ENCODE measurements at places on chromosomes 5 and 9.
A peak's percentile ranks its signal among the peaks of the same experiment; 100 is the strongest.

DNA sequence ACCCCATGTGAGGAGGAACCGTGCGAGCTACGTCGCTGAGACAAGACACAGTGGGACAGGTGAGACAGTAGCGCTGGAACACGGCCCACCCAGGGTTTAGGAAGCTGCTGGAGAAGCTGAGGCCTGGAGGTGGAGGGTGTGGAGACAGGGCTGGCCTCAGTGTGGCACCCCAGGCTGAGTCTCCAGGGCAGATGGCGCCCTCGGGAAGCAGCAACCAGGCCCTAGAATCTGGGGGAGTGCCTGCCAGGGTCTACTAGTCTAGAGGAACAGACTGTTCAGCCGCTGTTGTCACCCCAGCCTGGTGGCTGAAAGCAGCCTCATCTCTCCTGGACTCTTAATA, 4.6 kb upstream of the TERT start:
- no peak for DNase-seq

DNA sequence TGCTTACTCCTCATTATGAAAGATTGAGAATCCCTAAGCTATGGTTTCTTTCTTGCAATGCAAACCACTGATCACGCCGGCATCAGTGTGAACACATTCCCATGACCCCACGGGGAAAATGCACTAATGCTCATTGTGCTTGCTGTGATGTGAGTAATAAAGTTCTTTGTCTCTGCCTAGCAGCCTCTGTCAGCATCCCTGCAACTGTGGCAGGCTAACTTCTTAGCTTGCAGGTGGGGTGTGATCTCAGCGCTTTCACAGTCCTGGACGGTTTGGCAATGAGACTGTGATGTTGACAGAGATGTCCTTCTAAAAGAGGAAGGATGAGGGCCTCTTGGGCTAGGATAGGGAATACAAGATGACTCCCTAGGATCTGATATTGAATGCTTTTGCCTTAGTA, 1218.7 kb downstream of the EFNA5 start:
- no peak for DNase-seq

- DNase-seq = no peak
Observed at GRCh38 chr9:80951675-80952074, 737.7 kb downstream of the TLE1 start.

- peak; percentile 70 for DNase-seq
Observed at GRCh38 chr9:88949961-88950340, 41.3 kb upstream of the S1PR3 start.

GRCh38 chr9:4320021-4320420, 20.2 kb upstream of the GLIS3 start:
- peak; percentile 12 for DNase-seq

DNA sequence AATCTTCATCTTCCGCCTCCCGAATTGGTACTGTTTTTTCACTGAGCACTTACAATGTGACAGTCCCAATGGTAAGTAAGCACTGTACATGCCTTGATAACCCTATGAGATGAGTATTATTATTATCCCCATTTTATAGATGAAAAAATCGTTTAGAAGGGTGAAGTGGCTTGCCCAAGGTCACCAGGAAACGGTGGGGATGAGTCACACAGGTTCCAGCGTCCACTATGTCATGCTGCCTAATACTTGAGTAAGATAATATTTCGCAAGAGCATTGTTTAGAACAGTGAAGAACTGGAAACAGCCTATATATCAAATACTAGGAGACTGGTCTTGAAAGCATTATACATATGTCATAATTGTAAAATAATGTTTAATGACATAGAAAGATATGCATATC, 12.9 kb downstream of the HAND1 start:
- DNase-seq = peak; percentile 88

GRCh38 chr5:152331718-152332117, 73.4 kb downstream of the NMUR2 start:
- DNase-seq = peak; percentile 3
